PC-9 (cell line): ENCODE measurements at places on chromosomes 1 and 21. TPM values are rescaled to one million over a fixed set of nuclear protein-coding genes. Genes with fewer than 3 reads are reported as not detected.
A peak's percentile ranks its signal among the peaks of the same experiment; 100 is the strongest.

DNA sequence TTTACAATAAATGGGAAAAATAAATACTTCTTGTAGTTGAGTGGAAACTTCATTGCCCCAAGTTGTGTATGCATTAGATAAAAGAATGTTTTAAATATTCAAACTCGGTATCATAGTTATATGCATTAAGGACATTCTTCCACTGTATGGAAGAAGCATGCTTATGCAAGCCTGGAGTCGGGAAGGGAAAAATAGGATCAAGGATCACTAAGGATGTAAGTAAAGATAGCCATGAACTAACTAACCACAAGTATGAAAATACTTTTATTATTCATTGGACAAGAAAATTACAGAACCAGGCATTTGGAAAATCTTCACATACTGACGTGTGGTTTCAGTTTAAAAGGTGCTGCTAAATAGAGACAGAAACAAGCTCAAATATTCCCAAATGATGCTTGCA is 26.9 kb upstream of the DPYD start:
- no peaks in the 10 kb centered on the region for H3K27me3 ChIP-seq
- no peaks in the 10 kb centered on the region for H3K4me1 ChIP-seq
- H3K4me3 ChIP-seq = no peak overlapping the region
- no peak for DNase-seq
- no peak overlapping the region for H3K27ac ChIP-seq

- H3K36me3 ChIP-seq = no peaks in the 10 kb centered on the region
- H3K27me3 ChIP-seq = no peaks in the 10 kb centered on the region
- no peak for DNase-seq
- no peak overlapping the region for H3K4me3 ChIP-seq
These were observed 84.5 kb upstream of the LRRC7 start for GRCh38 chr1:69483246-69483645.

DNA sequence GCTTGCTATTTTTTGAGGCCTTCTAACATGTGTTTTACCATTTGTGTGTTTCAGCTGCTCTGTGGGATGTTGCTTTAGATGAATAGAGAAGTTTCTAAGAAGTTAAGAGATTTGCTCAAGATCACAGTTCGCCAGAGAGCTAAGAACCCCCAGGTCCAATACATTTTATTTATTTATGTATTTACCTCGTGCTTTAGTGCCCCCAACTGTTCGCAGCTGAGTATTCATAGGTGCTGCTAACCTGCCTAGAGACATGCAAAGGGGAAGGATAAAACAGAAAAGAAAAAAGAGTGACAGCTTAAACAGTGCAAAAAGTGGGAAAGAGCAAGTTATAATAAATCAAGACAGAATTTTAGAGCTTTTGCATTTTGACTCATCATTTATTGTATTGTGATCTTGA is 31.1 kb downstream of the NFYC start:
- no peaks in the 10 kb centered on the region; the same call in 1 of the 2 replicates for H3K36me3 ChIP-seq
- H3K27ac ChIP-seq = peak overlapping the region; percentile 31
- no peak overlapping the region for H3K4me3 ChIP-seq
- no peaks in the 10 kb centered on the region for H3K27me3 ChIP-seq

GRCh38 chr1:100735244-100735643 is 15.7 kb downstream of the VCAM1 start:
- no peak overlapping the region for H3K27ac ChIP-seq
- no peak overlapping the region for H3K4me3 ChIP-seq
- no peak for DNase-seq
- no peaks in the 10 kb centered on the region for H3K36me3 ChIP-seq

- H3K27ac ChIP-seq = 0 out of 2 replicates have a peak overlapping the region, but pooled peaks have one; percentile 12
- H3K27me3 ChIP-seq = no peaks in the 10 kb centered on the region
- no peak for DNase-seq
- 0 out of 2 replicates have a peak, but pooled peaks cover 3% of the 10 kb centered on the region for H3K36me3 ChIP-seq
These were observed 641 bp upstream of the ZBTB21 start for GRCh38 chr21:42010507-42011495.

DNA sequence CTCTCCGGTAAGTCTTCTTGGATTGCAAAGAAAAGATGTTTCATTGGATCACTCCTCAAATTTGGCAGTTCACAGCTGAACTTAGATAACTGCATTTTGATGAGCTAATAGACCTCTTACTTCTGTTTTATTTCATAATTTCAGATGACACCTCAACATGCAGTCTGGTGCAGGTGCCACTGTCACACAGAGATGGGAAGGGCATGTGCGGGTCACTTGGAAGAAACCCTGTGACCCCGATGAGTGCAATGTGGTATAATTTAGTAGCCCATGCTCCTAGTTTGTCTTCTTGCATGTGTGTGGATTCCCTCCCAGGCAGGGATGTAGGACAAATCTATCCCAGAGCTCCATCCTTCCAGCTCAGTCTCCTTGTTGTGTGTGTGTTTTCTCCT is 481 bp upstream of the SLAMF1 start:
- H3K4me3 ChIP-seq = no peak overlapping the region
- H3K4me1 ChIP-seq = no peaks in the 10 kb centered on the region
- no peaks in the 10 kb centered on the region for H3K36me3 ChIP-seq
- H3K27me3 ChIP-seq = peaks cover 58% of the 10 kb centered on the region

DNA sequence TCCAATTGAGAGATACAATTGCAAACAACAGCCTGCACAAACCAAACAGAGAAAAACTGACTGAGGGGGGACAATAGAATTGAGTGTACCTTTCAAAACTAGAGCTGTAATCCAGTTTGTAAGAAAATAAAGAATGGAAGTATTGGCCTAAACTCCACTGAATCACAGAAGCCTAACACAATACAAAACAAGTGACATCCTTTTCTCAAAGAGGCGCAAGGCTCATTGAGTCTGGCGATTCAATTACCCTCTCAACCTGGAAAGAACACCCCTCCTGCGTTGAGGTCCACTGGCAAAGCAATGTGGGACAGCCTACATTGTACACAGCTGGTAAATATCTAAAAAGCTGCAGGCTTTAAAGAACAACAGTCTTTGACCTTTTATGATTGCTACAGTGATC is 182.6 kb downstream of the DPYD start:
- no peak overlapping the region for H3K27ac ChIP-seq
- H3K27me3 ChIP-seq = no peaks in the 10 kb centered on the region
- H3K36me3 ChIP-seq = no peaks in the 10 kb centered on the region
- no peak overlapping the region for H3K4me3 ChIP-seq

- DNase-seq = no peak
- no peak overlapping the region for H3K4me3 ChIP-seq
- H3K36me3 ChIP-seq = no peaks in the 10 kb centered on the region
- H3K27ac ChIP-seq = no peak overlapping the region
- H3K4me1 ChIP-seq = no peaks in the 10 kb centered on the region
- no peaks in the 10 kb centered on the region for H3K27me3 ChIP-seq
These were observed 10.6 kb downstream of the GFI1 start for GRCh38 chr1:92476071-92476631.

- no peak overlapping the region for H3K4me3 ChIP-seq
- no peaks in the 10 kb centered on the region for H3K27me3 ChIP-seq
- H3K36me3 ChIP-seq = peaks cover 10% of the 10 kb centered on the region
- DNase-seq = peak; percentile 10
- H3K27ac ChIP-seq = no peak overlapping the region
These were observed 118.4 kb upstream of the L1TD1 start for GRCh38 chr1:62076286-62076685.

GRCh38 chr1:52978045-52978444 is 51.0 kb downstream of the SCP2 start:
- H3K4me1 ChIP-seq = no peaks in the 10 kb centered on the region
- H3K27me3 ChIP-seq = no peaks in the 10 kb centered on the region
- H3K27ac ChIP-seq = no peak overlapping the region
- no peak overlapping the region for H3K4me3 ChIP-seq
- H3K36me3 ChIP-seq = no peaks in the 10 kb centered on the region

DNA sequence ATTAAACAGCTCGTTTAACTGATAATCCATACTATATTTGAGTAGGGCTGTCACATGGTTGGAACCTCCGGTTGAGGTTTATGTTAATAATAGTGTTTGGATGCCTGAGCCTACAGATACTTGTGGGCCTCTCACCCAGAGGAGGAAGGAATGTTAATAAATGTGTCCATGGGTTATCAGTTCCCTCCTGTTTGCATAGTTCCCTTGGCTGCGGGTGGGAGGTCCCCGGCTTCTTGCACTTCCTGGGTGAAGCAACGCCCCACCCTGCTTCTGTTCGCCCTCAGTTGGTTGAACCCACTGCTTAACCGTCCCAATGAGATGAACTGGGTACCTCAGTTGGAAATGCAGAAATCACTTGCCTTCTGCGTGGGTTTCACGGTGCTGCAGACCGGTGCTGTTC is 23.6 kb upstream of the GBP1 start:
- no peak for DNase-seq
- H3K27me3 ChIP-seq = no peaks in the 10 kb centered on the region
- H3K4me1 ChIP-seq = no peaks in the 10 kb centered on the region
- H3K27ac ChIP-seq = no peak overlapping the region
- no peak overlapping the region for H3K4me3 ChIP-seq

GRCh38 chr1:110170766-110171733 is 20.8 kb downstream of the SLC6A17 start:
- no peak for DNase-seq
- no peaks in the 10 kb centered on the region for H3K4me1 ChIP-seq
- H3K27ac ChIP-seq = no peak overlapping the region
- H3K36me3 ChIP-seq = no peaks in the 10 kb centered on the region
- H3K4me3 ChIP-seq = no peak overlapping the region

GRCh38 chr1:114094363-114094634 is 59.4 kb downstream of the SYT6 start:
- peaks cover 46% of the 10 kb centered on the region for H3K4me1 ChIP-seq
- no peaks in the 10 kb centered on the region for H3K27me3 ChIP-seq
- H3K4me3 ChIP-seq = no peak overlapping the region
- H3K27ac ChIP-seq = peak overlapping the region; percentile 77
- no peaks in the 10 kb centered on the region for H3K36me3 ChIP-seq

- H3K4me1 ChIP-seq = peaks cover 35% of the 10 kb centered on the region
- no peak for DNase-seq
- H3K27ac ChIP-seq = peak overlapping the region; percentile 66
- no peak overlapping the region for H3K4me3 ChIP-seq
These were observed 37.3 kb upstream of the F3 start for GRCh38 chr1:94578856-94579255.

DNA sequence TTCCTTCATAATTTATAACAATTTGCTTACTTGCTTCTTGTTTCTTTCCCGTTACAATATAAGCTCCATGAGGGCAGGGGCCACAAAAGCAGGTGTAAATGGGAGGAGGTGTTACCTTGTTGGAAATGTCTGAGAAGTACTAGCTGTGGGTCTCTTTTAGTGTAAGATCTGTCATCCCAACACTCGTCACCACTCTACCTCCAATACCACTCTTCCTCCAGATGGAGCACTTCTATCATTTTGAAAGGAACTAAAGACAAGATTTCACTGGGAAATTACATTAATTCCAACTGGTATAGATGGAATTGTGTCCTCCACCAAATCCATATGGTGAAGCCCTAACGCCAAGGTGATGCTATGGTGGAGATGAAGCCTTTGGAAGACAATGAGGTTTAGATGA is 53.0 kb upstream of the CPLANE2 start:
- H3K27ac ChIP-seq = no peak overlapping the region
- H3K4me1 ChIP-seq = no peaks in the 10 kb centered on the region
- DNase-seq = no peak

ADPRS gene
- total RNA-seq = 30.0 and 43.1 TPM in 2 replicates

JUN gene
- total RNA-seq = 74.7 and 93.7 TPM in 2 replicates

KIAA1614 gene
- total RNA-seq = 0.15 TPM in 1 of 2 replicates, not detected in the other

MX2 gene
- 2.5 and 3.4 TPM in 2 replicates for total RNA-seq

MRAP gene
- total RNA-seq = not detected in 2 replicates

TTC39A gene
- 7.3 and 10.4 TPM in 2 replicates for total RNA-seq

ANP32E gene
- total RNA-seq = 63.3 and 63.5 TPM in 2 replicates

ARHGEF10L gene
- total RNA-seq = 21.6 and 25.4 TPM in 2 replicates

NBPF4 gene
- 0.68 and 0.70 TPM in 2 replicates for total RNA-seq

DAB1 gene
- not detected in 2 replicates for total RNA-seq

CGN gene
- total RNA-seq = 30.3 and 31.1 TPM in 2 replicates

ITLN2 gene
- not detected in 2 replicates for total RNA-seq

NBPF15 gene
- 29.9 and 42.6 TPM in 2 replicates for total RNA-seq

LGR6 gene
- total RNA-seq = 5.6 and 7.9 TPM in 2 replicates

ST7L gene
- total RNA-seq = 21.5 and 22.1 TPM in 2 replicates
